Lower lobe of right lung (tissue), 2 donors: ENCODE measurements at places on chromosomes 5 and 9. TPM values are rescaled to one million over a fixed set of nuclear protein-coding genes. Genes with fewer than 3 reads are reported as not detected.
A peak's percentile ranks its signal among the peaks of the same experiment; 100 is the strongest.

Gene ENHO
- 0.59 TPM for total RNA-seq

Gene CTXN3
- not detected for total RNA-seq

Gene NOXA1
- 6.9 TPM for total RNA-seq

Gene OR1J2
- total RNA-seq, result not detected

Gene FRRS1L
- total RNA-seq, result 0.06 TPM

GRCh38 chr5:17785774-17786173, 151.5 kb downstream of the TAF11L14 start:
- no peak for DNase-seq
- no peak overlapping the region for H3K4me3 ChIP-seq
- H3K36me3 ChIP-seq, result no peaks in the 10 kb centered on the region

DNA sequence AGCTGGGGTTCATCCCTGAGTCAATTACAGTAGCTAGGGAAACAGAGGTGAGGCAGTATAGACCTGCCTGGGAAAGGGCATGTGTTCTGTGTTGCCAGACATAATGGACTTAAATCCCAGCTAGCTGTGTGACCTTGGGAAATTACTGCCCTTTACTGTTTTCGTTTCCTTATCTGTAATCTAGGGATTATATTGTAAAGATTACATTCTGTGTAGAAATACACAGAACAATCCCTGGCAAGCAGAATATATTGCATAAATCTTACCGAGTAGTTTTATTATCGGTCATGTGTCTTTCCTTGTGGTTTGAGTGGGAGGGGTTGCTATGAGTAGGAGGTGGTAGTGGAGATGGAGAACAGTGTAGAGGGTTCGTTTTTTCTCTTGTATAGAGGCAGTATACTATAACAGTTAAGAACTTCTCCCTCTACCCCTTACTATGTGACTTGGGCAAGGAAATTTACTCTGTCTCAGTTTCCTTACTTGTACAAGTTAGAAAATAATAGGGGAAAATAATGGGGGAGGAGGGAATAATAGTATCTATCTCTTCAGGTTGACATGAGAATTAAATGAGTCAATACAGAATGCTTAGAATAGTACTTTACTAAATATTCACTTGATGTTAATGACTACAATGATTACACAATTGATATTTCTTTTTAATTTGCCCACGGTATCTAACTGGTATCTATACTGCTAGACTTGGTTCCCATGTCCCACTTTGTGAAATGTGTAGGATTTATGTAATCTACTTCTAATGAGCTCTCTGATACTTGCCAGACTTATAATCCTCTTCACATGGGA, 7.1 kb upstream of the DMXL1 start:
- no peaks in the 10 kb centered on the region for H3K36me3 ChIP-seq
- no peaks in the 10 kb centered on the region for H3K4me1 ChIP-seq
- H3K27me3 ChIP-seq, result no peaks in the 10 kb centered on the region
- no peak overlapping the region for H3K4me3 ChIP-seq

DNA sequence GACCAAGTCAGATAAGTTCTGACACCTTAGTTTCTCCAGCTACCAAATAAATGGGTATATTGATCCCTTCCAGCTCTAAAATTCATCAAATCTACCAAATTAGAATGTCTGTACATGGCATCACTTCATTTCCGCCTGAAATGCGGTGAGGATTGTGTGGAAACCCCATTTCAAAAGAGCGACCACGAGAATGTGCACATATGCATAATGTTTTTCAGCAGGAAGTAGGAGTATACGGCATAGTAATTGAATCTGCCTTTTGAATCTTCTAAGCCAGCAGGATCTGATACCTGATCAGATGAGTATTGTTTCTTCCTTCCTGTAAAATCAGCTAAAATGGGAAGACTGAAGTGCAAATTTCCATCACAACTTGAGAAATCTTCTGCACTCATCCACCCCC, 418.6 kb downstream of the TMEM38B start:
- no peak overlapping the region for H3K4me3 ChIP-seq
- no peak for DNase-seq
- no peaks in the 10 kb centered on the region for H3K36me3 ChIP-seq
- no peaks in the 10 kb centered on the region for H3K27me3 ChIP-seq
- H3K4me1 ChIP-seq, result no peaks in the 10 kb centered on the region

DNA sequence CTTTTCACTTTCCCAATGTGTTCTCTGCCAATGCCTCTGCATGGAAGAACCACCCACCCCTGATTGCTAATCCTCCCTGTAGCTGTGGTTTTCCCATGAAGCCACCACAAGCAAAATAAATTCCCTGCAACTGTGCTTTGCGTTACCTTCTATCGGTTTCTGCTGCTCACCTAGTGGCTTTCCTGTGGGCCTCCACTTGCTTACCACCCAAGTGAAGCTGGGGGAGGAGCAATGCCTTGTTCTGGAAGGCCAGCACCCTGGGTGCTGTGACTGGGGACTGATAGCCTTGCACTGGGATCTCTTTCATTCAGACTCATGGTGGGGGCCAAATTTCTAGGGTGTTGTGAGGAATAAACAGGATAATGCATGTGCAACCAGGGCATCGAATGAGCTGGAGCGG, 56.3 kb upstream of the GDNF start:
- no peak overlapping the region for H3K27ac ChIP-seq
- no peaks in the 10 kb centered on the region for H3K4me1 ChIP-seq
- H3K36me3 ChIP-seq, result no peaks in the 10 kb centered on the region
- no peak for DNase-seq

DNA sequence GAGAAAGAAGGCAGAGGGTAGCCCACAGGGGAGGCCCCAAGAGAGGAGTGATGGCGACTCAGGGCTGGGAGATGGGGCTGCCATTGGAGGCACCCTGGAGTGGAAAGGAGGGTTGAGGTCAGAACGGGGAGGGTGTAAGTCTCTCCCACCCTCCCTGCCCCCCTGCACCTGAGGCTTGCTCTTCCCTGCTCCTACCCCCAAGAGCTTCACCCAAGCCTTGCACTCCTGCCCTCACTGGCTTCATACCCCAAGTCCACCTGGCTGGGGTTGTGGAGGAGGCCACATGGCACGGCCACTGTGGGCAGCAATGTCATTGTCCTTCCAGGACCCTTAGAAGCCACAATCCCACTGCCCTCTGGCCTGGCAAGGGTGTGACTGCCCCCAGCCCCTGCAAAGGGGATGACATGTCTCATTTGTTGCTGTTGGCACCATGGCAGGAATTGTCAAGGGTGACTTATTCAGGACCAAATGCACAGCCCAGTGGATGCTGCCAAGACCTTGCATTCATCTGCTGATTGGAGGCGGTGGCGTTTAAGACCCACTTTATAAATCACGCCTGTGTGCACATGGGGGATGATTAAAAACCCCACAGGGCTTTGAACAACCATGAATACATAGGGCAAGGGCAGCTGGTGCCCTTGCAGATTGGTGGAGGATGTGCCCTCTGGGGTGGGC, 47.6 kb upstream of the RNU6ATAC start:
- no peaks in the 10 kb centered on the region for H3K27me3 ChIP-seq
- peak; percentile 9 for DNase-seq
- H3K4me3 ChIP-seq, result no peak overlapping the region

DNA sequence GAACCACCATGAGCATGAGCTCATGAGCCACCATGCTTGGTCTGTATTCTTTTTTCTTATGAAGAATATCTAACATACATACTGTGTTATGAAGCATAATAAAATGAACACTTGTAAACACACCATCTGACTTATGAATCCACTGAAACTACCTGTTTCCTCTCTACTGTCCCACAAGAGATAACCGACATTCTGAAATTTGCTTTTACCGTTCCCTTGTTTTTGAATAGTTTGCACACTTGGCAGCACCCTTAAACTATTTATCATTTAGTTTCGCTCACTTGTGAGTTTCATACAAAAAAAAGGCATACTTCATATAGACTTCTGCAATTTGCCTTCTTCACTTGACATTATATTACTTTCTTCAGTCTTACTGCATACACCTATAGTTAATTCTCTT, 8.9 kb downstream of the LARS1 start:
- H3K36me3 ChIP-seq, result peaks cover 76% of the 10 kb centered on the region
- DNase-seq, result no peak
- H3K27ac ChIP-seq, result no peak overlapping the region
- H3K4me3 ChIP-seq, result no peak overlapping the region
- no peaks in the 10 kb centered on the region for H3K4me1 ChIP-seq

DNA sequence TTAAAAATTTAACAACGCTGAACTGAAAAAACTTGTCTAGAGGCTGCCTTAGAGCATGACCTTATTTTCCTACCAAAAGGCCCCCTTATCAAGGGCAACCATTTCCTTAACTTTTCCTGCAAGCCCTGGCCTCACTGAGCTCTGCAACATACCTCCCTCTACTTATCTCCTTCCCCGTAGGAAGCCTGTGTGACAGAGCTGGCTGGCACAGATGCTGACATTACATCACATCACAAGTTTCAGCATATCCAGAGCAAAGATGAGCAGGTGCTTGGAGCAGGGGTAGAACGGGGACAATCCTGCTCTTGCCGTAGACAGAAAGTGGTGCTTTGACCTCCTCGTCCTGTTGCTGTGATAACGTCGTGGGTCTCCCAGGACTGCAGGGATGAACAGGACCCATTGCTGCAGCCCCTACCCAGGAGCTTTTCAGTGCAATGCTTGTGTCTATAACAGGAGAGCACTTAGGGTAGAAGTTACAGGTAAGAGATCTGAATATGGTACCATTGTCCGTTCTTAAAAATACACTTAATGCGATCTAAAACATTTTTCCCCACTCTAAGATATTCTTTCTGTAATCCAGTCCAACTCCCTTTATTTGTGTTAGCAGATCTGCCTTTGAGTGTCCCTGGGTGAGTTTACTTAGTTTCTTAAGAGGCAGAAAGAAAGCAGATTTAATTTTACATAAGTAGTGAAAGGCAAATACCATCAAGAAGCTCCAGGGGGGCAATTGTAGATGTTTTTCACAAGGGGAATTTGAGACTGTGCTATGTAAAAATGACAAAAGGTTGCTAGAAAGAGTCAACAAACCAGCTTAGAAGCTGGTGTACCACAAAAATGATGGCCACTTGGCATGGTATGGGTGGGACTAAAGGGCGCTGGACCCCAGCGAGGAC, 101.9 kb upstream of the EFNA5 start:
- no peak for DNase-seq
- no peaks in the 10 kb centered on the region for H3K4me1 ChIP-seq
- no peaks in the 10 kb centered on the region for H3K36me3 ChIP-seq
- H3K4me3 ChIP-seq, result no peak overlapping the region

DNA sequence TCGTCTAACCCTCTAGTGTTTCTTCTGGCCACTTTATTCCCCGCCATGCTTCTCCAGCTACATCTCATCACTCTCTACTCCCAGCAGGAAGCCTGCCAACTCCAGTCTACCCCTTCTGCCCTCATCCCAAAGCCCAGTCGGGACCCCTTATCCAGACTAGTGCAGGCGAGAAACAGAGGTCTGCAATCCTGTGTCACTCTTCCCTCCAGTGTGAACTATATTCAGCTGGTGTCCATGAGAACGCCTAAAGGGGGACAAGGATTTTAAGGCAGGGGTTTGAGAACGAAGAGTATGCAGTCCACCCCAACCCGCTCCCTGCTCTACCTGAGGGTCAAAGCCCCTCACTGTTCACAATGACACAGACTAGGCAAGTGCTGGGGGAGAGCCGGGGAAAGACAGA, 41.7 kb upstream of the GABRP start:
- no peak overlapping the region for H3K4me3 ChIP-seq
- H3K36me3 ChIP-seq, result no peaks in the 10 kb centered on the region
- peaks cover 28% of the 10 kb centered on the region for H3K4me1 ChIP-seq
- no peak overlapping the region for H3K27ac ChIP-seq

GRCh38 chr5:120465436-120465961, 1.4 kb downstream of the PRR16 start:
- peaks cover 16% of the 10 kb centered on the region for H3K4me1 ChIP-seq
- H3K36me3 ChIP-seq, result no peaks in the 10 kb centered on the region
- peak overlapping the region; percentile 59 for H3K4me3 ChIP-seq
- peak overlapping the region; percentile 66 for H3K27ac ChIP-seq

DNA sequence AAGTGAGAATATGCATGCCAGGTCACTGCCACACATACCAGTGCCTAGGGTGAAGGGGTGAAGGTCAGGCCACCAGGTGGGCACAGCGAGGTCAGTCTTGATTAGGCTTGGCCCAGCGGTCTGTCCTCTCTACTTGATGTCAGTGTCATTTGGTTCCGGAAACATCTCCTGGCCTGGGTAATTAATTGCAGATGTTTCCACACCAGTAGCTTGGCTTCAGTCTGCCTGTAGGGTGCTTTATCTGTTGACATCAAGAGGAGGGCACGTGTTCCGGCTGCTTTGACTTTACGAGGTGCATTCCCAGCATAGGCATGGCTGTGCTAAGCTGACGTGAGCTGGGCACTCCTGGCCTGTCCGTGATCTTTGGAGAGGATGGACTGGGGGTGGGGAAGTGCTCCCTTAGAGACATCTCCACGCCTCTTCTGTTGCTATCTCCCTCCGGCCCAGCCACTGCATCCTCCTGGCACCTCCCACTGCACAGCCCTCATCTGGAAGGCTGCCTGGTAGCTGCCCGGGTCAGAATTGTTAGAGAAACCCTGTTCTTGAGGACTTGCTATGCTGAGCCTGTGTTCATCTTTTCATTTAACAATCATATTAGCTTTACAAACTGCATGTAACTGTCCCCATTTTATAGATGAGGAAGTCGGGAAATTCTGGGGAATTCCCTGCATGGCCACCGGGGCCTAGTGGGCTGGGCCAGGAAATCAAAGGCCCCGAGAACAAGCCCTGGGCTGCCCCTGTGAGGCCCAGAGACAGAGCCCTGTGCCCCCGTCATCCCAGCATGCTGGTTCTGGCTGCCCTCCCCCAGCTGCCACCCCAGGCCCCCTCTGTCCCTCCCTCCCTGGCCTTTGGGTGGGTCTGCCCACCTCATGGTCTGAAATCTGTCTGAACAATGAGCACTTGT, 29.1 kb downstream of the JADE2 start:
- H3K36me3 ChIP-seq, result peaks cover 75% of the 10 kb centered on the region
- peaks cover 54% of the 10 kb centered on the region for H3K4me1 ChIP-seq
- peak overlapping the region; percentile 69 for H3K27ac ChIP-seq
- no peak overlapping the region for H3K4me3 ChIP-seq
- peak; percentile 55 for DNase-seq

- H3K36me3 ChIP-seq, result no peaks in the 10 kb centered on the region
- H3K27me3 ChIP-seq, result no peaks in the 10 kb centered on the region
- H3K27ac ChIP-seq, result no peak overlapping the region
- no peaks in the 10 kb centered on the region for H3K4me1 ChIP-seq
These were observed 144.5 kb downstream of the GCNT1 start for GRCh38 chr9:76603448-76603895.

- DNase-seq, result no peak
- H3K27me3 ChIP-seq, result no peaks in the 10 kb centered on the region
- no peak overlapping the region for H3K4me3 ChIP-seq
- H3K4me1 ChIP-seq, result no peaks in the 10 kb centered on the region
- H3K36me3 ChIP-seq, result no peaks in the 10 kb centered on the region
- no peak overlapping the region for H3K27ac ChIP-seq
These were observed 154.4 kb downstream of the DEPDC1B start for GRCh38 chr5:60545551-60545950.

GRCh38 chr5:180114304-180115003, 42.9 kb upstream of the RNF130 start:
- no peaks in the 10 kb centered on the region for H3K36me3 ChIP-seq
- no peak for DNase-seq
- H3K4me3 ChIP-seq, result no peak overlapping the region
- H3K27me3 ChIP-seq, result peaks cover 5% of the 10 kb centered on the region
